ENCODE measurements at places on chromosomes 13 and 19.

- peak; percentile 90 for DNase-seq
Observed at GRCh38 chr13:27449936-27450828, at the start of gene MTIF3. MTIF3 (minus strand) TSS chr13:27450564; CDS start chr13:27440448, 10,116 bp downstream.

GRCh38 chr13:29716493-29716892 lies 121.0 kb upstream of the SLC7A1 start:
- no peak for DNase-seq

- no peak for DNase-seq
Observed at GRCh38 chr13:111947026-111947810, 119.7 kb upstream of the SOX1 start.

- peak; percentile 5 for DNase-seq
Observed at GRCh38 chr13:104086210-104086609, 1020.0 kb upstream of the SLC10A2 start.

DNA sequence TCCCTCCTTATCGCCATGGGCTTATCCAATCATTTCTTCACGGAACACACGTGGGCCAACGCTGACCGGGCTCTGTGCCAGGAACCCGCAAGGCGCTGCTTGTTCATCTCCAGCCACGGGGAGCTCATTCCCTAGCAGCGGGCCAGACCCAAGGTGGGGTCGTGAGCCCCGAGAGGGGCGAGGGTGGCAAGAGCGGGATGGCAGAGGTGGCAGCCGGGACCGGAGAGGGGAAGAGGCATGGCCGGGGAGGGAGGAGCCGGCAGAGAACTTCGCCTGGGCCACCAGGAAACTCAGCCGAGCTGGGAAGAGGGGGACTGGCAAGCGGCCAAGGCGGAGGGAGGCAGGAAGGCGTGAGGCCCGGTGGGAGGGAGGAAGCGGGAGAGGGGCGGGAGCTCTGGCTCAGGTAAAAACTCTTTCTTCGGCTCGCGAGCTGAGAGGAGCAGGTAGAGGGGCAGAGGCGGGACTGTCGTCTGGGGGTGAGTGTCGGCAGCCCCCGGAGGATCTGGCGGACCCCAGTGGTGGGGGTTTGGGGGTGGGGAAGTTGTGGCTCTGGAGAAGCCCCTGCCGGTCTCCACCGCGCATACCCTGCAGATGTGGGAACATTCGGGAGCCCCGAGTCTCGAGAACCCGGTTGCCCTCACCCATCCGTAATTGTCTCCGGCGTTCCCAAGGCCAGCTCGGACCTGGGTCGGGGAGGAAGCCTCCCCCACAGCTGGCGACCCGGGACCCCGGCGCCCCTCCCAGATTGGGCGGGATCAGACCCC lies at the start of gene B3GNT3:
TSS of gene B3GNT3 (plus strand) at position 408 of the 764 bp plus-strand sequence. CDS start 12,670 bp downstream, outside the sequence.
- DNase-seq = no peak

- DNase-seq = no peak
Observed at GRCh38 chr13:41590122-41590521, 132.8 kb downstream of the RGCC start.

DNA sequence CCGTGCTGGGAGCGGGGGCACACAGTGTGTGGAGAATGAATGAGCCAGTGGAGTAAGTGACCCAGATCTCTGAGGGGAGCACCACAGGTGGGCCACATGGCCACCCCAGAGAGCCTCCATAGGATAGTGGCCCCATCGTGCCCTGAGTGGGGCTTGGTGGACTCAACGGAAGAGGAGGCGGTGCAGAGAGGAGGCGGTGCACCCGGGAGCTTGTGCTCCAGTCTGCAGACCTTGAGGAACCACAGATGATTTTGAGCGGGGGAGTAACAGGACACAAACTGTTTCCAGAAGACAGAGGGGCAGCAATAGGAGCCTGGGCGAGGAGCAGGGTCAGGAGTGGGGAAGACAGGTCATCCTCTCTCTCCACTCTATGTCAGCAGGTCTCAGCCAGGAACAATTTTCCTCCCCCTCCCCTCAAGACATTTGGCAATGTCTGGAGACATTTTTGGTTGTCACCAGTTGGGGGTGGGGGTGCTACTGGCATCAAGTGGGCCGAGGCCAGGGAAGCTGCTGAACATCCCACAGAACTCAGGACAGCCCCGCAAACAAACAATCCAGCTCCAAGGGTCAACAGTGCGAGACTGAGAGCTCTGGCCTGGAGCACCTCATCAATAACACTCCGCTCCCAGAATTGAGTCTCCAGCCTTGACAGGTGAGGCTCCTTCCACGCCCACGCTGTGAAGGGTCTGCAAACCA lies 182.2 kb downstream of the USP12 start:
- no peak for DNase-seq

DNA sequence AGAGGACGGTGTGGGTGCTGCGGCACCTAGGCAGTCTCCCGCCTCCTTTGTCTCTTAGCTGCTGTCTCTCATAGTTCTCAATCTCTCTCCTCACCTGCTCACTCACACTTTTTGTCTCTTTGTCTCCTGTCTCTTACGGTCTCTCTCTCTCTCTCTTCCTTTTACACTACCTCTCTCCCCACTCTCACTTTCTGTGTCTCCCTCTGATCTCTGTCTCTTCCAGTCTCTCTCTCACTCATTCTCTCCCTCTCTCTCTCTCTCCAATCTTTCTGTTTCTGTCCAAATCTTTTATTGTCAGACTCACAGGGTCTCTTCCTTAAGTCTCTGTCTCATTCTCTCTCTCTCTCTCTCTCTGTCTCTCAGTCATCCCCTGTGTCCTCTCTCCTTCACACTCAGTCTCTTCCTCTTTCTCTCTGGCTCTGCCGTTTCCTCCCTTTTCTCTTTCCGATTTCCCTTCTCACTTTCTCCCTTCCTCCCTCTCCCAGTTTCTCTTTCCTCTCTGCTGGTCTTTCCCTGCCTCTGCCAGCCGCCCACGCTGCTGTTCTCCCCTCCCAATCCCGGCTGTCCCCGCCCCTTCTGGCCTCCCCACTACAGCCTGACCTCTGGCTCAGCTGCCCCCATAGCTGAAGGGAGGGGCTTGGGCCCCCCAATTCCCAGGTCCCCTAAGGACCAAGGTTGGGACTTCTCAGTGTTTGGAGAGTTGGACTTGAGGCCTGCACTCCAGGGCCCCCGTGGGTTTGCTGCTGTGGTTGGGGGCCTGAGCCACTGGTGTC lies at the start of gene PLEKHA4:
TSS of gene PLEKHA4 (minus strand) at position 504 of the 773 bp plus-strand sequence. CDS start 997 bp downstream, outside the sequence.
- DNase-seq = peak; percentile 49

GRCh38 chr19:46016426-46017094 lies 6.3 kb downstream of the PGLYRP1 start:
- peak; percentile 68 for DNase-seq

Data from IMR-90 (cell line).